ENCODE measurements at places on chromosomes 7 and 10. TPM values are rescaled to one million over a fixed set of nuclear protein-coding genes. Genes with fewer than 3 reads are reported as not detected.

GRCh38 chr10:122878799-122879338, 512 bp downstream of the FAM24B start:
- no peak for DNase-seq
- peaks cover 35% of the 10 kb centered on the region for H3K4me1 ChIP-seq
- H3K4me3 ChIP-seq: no peak overlapping the region
- H3K36me3 ChIP-seq: no peaks in the 10 kb centered on the region
- no peak overlapping the region for H3K27ac ChIP-seq

- H3K27me3 ChIP-seq: no peaks in the 10 kb centered on the region
- no peak overlapping the region for H3K27ac ChIP-seq
- H3K36me3 ChIP-seq: no peaks in the 10 kb centered on the region
- DNase-seq: no peak
These were observed 947 bp downstream of the ABHD11 start for GRCh38 chr7:73737491-73738219.

GRCh38 chr7:77783545-77783944, 14.7 kb downstream of the TMEM60 start:
- peaks cover 6% of the 10 kb centered on the region for H3K36me3 ChIP-seq
- no peaks in the 10 kb centered on the region for H3K4me1 ChIP-seq
- no peak for DNase-seq

DNA sequence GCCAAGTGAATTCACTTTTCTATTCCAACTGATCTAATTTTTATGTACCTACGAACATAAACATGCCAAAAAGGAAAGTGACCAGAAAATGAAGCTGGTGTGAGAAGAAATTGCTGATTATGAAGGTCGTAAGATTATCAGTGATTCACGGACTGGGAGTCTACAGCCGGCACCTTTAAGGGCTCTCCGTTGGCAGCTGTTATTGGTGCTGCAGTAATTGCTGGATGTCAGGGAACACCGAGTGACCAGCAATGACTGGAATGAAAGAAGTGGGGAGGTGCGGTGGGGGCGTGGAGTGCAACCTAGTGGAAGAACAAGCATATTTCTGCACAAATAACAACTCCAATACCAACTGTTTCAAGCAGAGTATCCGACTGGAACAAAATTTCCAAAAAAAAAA, 109.8 kb upstream of the TARP start:
- no peaks in the 10 kb centered on the region for H3K36me3 ChIP-seq
- DNase-seq: no peak
- H3K27ac ChIP-seq: no peak overlapping the region
- no peak overlapping the region for H3K4me3 ChIP-seq
- H3K4me1 ChIP-seq: peaks cover 8% of the 10 kb centered on the region

DNA sequence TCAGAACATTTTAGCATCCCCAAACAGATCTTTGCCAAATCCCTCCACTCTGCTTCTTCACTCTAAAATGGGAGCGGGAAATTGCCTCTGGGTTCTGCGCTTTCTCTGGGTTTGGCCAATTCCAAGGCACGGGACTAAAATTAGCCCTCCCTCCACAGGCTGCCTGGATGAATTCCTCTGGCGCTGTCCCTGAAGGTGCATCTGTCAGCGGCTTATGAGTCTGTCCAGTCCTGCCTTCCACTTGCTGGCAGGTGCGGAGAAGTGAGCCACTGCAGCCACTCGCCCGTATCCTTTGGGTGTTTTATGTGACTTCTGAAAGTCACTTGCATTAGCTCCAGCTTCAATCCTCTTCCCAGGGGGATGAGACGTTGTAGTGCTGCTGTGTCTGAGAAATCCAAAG, 121.6 kb downstream of the SH2D4B start:
- H3K4me3 ChIP-seq: no peak overlapping the region
- H3K4me1 ChIP-seq: peaks cover 11% of the 10 kb centered on the region
- H3K27ac ChIP-seq: no peak overlapping the region
- no peaks in the 10 kb centered on the region for H3K27me3 ChIP-seq

DNA sequence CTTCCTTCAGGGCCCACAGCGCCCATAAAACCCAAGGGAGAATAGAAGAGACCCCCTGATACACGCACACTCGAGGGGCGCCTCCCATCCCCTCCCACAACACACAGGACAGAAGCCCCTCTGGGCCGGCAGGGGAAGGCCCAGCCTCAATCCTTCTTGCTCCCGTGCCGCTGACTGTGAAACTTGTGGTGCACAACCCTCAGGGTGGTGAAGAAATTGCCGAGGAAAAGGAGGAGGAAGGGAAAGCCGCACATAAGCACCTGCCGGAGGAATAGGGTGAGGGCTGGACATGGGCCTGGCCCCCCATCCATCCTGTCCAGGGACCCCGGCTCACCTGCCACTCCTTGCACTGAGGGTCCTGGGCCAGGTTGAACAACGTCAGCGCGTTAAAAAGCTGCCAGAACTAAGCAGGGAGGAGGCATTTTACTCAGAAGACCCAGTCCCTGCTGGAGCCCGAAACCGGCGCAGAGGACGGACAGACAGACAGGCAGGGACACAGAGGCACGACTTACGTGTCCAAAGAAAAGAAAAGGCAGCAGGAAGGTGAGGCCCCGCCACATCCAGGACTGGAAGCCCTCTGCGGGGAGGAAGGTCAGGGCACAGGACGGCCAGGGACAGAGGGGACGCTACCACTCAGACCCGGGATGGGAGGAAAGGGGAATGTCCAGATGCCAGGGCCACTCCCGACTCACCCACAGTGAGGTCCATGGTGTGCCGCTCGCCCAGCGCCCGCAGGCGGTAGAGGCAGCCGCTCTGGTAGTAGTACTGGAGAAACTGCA, 7.2 kb downstream of the TMEM120A start:
- H3K36me3 ChIP-seq: no peaks in the 10 kb centered on the region
- H3K4me1 ChIP-seq: peaks cover 16% of the 10 kb centered on the region
- H3K27me3 ChIP-seq: no peaks in the 10 kb centered on the region
- no peak for DNase-seq

- no peaks in the 10 kb centered on the region for H3K36me3 ChIP-seq
- no peak for DNase-seq
- no peak overlapping the region for H3K4me3 ChIP-seq
- H3K4me1 ChIP-seq: peaks cover 7% of the 10 kb centered on the region
- H3K27ac ChIP-seq: no peak overlapping the region
- H3K27me3 ChIP-seq: no peaks in the 10 kb centered on the region
These were observed 153.8 kb upstream of the KAT6B start for GRCh38 chr10:74672430-74673165.

DNA sequence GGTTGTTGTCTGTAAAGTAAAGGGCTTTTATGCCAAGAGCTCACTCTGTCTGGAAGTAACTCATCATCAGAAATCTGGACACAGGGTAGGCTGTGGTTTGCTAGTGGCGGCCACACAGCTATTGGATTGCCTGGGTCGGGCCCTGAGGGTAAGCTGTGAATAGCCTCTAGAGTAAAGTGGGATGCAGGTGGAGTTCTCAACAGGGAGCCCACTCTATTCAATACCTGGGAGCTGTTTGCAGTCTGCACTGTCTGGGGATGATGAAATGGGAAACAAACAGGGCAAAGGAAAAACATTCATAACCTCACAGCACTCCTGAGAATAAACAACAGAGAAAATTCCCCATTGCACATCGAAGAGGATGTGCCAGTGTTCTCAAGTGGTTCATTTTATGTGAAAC, 582.6 kb downstream of the CALN1 start:
- no peaks in the 10 kb centered on the region for H3K27me3 ChIP-seq
- no peak overlapping the region for H3K4me3 ChIP-seq
- H3K4me1 ChIP-seq: no peaks in the 10 kb centered on the region

- DNase-seq: no peak
- no peaks in the 10 kb centered on the region for H3K4me1 ChIP-seq
- H3K27ac ChIP-seq: no peak overlapping the region
- no peaks in the 10 kb centered on the region for H3K36me3 ChIP-seq
These were observed 127.1 kb upstream of the TNS3 start for GRCh38 chr7:47709051-47709450.

DNA sequence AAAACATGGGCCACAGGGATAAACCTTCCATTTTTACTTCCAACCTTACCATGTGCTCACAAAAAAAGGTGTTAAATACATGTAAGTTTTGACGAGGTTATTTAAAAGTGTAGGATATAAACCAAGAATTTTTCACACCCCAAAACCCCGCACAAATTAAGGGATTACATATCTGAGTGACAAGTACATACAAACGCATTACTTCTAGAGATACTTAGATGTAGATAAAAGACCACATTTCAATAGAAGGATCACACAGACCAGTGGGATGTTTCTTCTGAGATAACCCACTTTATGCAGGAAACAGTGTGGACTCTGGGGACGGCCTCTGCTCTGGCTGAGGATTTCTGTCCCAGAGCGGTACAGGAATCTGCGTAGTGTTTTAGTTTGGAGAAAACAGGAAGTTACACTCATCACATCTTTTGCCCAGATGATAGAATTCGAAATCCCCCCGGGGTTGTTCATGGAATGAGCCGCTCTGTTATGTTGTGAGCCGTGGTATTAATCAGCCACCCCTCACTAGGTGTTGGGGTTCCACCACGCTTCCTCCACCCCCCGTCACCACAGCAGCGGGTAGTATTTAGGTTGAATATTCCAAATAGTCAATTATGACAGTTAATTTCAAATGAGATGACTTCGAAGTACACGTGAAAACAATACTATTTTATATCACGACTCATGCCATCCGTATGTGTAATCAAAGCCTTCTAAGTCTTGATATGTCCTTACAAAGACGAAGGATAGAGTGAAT, 1.3 kb upstream of the CUL1 start:
- no peaks in the 10 kb centered on the region for H3K36me3 ChIP-seq
- H3K27ac ChIP-seq: no peak overlapping the region
- H3K27me3 ChIP-seq: no peaks in the 10 kb centered on the region
- DNase-seq: no peak
- peak overlapping the region; percentile 81 for H3K4me3 ChIP-seq

GRCh38 chr7:104045183-104045582, 55.7 kb upstream of the RELN start:
- no peaks in the 10 kb centered on the region for H3K36me3 ChIP-seq
- no peaks in the 10 kb centered on the region for H3K27me3 ChIP-seq
- no peak for DNase-seq
- H3K27ac ChIP-seq: no peak overlapping the region
- H3K4me1 ChIP-seq: no peaks in the 10 kb centered on the region

- H3K27me3 ChIP-seq: no peaks in the 10 kb centered on the region
- no peaks in the 10 kb centered on the region for H3K36me3 ChIP-seq
- peaks cover 10% of the 10 kb centered on the region for H3K4me1 ChIP-seq
- no peak overlapping the region for H3K4me3 ChIP-seq
These were observed 28.4 kb downstream of the BMPER start for GRCh38 chr7:33933611-33934281.

DNA sequence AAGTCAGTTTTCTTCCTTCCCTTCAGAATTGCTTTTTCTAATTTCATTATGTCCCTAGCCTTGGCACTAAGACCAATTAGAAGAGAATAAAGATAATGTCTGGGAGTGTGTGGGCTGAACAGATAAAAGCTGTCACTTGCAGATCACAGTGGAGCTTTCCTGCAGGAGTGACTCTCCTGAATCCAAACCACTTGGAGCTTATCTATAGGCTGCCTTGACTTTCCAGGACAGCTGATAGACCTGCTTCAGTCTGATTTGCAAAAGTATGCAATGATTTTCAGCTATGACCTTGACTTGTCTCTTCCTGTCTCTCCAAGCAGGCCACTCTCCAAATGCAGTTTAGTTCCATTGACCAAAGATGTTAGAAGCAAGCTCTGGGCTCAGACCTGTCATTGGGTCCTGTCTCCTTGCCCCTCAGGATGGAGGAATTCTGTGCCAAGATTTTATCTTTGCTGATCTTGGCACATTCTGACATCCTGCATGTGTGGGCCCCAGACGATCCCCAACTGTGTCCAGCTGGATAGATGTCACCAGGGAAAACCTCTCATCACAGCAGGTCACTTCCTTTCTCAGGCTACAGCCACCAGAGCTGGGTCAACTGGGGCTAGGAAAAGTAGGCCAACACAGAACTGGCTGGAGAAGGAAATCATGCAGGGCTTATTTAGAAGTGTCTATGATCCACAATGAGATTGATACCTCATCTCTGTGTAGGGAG, 120.9 kb upstream of the ZNF438 start:
- H3K27me3 ChIP-seq: no peaks in the 10 kb centered on the region
- DNase-seq: no peak
- no peaks in the 10 kb centered on the region for H3K36me3 ChIP-seq
- peaks cover 6% of the 10 kb centered on the region for H3K4me1 ChIP-seq

GRCh38 chr7:77866786-77867536, 68.4 kb downstream of the PHTF2 start:
- no peak for DNase-seq
- no peaks in the 10 kb centered on the region for H3K4me1 ChIP-seq
- H3K27ac ChIP-seq: no peak overlapping the region
- no peaks in the 10 kb centered on the region for H3K36me3 ChIP-seq
- H3K27me3 ChIP-seq: no peaks in the 10 kb centered on the region
- H3K4me3 ChIP-seq: no peak overlapping the region

DNA sequence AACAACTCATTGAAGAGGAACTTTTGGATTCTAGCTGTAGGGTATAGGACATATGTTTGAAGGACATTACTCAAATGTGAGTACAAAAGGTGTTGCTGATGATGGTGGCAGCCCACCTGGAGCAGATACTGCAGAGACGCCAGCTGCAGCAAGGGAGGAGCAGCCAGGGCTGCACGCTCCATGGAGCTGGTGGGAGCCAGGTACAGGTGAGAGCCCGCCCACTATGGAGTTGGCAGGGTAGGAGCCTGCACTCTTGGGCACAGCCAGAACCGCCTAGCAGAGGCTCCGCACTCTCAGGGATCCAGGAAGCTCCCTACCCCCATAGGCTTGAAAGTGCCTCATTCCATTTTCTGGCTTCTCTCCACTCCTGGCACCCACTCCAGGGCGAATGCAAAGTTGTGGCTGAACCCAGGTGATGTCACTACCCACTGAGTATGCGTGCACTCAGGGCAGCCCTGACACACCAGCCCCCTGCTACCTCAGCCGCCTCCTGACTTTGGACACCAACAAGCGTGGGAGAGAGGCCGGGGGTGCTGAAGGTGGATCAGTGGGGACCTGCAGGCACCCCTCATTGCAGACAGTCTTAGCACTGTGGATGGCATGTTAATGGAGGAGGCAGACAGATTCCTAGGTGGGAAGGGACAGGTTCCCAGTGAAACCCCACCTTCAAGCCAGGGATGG, 761.1 kb downstream of the IPMK start:
- no peak overlapping the region for H3K27ac ChIP-seq
- DNase-seq: no peak
- no peaks in the 10 kb centered on the region for H3K27me3 ChIP-seq
- no peaks in the 10 kb centered on the region for H3K36me3 ChIP-seq

DNA sequence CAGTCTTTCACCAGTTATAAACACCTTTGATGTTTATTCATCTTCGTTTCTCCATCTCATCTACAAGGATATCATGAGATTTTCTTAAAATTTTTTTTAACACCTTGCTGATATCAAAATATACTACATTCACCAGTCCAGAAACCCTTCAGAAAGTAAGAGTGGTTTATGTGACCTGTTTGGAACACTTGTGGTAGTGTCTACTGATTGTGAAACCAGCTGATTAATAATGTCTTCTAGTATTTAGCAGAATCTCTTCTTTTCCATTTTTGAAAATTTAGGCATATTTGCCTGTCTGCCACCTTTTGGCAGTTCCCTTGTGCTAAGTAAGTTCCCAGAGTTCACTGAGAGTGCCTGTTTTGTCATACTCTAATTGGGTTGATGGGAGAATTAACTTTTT, 18.5 kb downstream of the DLD start:
- DNase-seq: no peak
- H3K27me3 ChIP-seq: no peaks in the 10 kb centered on the region
- no peak overlapping the region for H3K27ac ChIP-seq
- H3K4me3 ChIP-seq: no peak overlapping the region
- no peaks in the 10 kb centered on the region for H3K4me1 ChIP-seq
- peaks cover 51% of the 10 kb centered on the region for H3K36me3 ChIP-seq

Gene DIP2C
- 10.1 TPM for total RNA-seq

Gene CNTNAP2
- total RNA-seq: 110 TPM

Gene CLEC5A
- total RNA-seq: not detected

Gene PNLIPRP1
- not detected for total RNA-seq

Gene AGR3
- total RNA-seq: not detected

Gene PILRA
- 0.68 TPM for total RNA-seq
